ENCODE measurements at places on chromosomes 6 and 20.

- DNase-seq: no peak
Observed at GRCh38 chr20:41047975-41048305, 19.3 kb downstream of the TOP1 start.

DNA sequence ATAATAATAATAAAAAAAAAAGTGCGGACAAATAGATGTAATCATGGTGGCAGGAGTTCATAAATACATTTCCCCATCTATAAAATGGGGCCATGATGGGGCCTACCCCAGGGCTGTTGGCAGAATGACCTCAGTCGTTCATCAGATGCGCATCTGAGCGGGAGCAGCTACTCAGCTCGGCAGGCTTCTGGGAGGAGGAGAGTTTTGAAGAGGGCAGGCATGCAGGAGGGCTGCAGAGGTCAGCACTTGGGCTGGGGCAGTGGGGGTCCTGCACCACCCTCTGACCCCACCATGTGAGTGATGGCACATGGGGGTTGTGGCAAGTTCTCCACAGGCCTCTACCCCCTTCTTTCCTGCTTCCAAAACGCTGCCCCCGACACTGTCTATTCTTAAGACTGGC lies 373.5 kb downstream of the ZFAND3 start:
- no peak for DNase-seq

DNA sequence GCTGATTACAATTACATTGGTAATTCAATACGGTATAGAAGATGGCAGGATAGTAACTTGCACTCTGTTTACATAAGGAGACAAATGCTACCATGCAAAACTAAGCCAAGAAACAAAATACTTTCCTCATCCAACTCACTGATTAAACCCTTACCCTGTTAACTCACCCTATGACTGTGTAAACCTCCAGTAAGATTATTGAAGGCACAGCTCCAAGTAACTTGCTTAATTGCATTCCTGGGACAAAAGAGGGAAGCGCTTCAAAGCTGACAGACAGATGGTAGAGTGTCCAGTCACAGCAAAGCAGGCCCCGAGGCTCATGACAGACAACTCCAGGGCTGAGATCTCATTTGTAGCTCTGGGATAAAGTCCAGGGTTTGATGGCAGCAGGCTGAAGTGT lies 6.9 kb upstream of the KIF16B start:
- no peak for DNase-seq

DNA sequence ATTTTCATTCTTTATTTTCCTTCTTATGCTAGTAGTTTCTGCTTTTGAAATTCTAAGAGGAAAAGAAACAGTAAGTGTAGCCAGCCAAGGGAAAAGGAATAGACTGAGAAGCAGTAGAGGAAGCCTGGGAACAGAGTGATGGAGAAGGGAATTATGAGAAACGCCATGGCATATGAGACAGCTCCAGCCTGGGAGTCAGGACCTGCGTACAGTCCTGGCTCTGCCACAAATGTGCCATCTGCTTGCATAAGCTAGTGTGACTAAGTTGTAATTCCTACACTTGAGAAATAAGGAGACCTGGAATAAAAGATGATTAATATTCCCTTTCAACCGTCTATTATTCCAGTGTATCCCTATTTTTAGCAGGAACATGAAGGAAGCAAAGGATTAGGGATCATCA lies 47.5 kb downstream of the OSTM1 start:
- DNase-seq: no peak

- no peak for DNase-seq
Observed at GRCh38 chr6:98695091-98695801, 139.1 kb upstream of the POU3F2 start.

GRCh38 chr20:58583176-58583575 lies 67.9 kb upstream of the STX16 start:
- DNase-seq: no peak

DNA sequence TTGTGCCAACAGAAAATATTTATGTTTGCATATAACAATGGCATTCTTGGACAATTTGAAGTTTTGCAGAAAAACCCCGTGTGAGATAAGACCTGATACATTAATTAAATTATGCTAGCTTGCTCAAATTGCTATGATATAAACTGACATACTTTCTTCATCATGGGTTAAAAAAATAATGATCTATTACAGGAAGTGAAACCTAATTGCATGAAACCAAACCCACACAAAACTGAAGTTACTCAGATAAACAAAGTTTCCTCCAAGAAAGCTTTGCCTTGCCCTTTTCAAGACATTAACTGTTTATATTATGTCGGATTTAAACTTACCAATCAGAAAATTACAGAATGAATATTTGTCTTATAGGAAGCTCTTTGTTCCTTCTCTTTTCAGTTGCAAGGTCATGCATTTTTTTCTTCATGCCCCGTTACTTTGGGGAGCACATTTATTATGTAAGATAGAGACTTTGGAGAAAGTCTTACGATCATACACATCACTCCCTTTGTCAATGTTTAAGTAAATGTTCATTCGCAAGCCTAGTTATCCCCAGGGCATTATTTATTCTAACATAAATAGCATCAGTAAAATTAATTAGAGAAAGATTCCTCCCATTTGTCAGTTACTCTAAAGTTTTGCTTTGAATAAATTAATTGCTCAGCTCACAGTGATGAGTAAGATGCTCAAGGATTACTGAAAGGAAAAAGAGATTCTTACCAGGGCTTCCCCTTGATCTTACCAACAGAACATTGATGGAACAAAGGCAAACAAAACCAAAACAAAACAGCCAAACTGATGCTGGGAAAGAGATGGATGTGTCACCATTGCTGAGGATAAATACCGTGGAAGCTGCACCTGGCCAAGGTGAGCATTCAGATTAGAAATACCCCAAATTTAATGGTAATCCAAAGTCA lies 14.8 kb upstream of the TMEM244 start:
- no peak for DNase-seq

GRCh38 chr6:155623450-155624178 lies 168.0 kb upstream of the NOX3 start:
- DNase-seq: no peak

- no peak for DNase-seq
Observed at GRCh38 chr6:3540253-3540820, 83.5 kb upstream of the SLC22A23 start.

DNA sequence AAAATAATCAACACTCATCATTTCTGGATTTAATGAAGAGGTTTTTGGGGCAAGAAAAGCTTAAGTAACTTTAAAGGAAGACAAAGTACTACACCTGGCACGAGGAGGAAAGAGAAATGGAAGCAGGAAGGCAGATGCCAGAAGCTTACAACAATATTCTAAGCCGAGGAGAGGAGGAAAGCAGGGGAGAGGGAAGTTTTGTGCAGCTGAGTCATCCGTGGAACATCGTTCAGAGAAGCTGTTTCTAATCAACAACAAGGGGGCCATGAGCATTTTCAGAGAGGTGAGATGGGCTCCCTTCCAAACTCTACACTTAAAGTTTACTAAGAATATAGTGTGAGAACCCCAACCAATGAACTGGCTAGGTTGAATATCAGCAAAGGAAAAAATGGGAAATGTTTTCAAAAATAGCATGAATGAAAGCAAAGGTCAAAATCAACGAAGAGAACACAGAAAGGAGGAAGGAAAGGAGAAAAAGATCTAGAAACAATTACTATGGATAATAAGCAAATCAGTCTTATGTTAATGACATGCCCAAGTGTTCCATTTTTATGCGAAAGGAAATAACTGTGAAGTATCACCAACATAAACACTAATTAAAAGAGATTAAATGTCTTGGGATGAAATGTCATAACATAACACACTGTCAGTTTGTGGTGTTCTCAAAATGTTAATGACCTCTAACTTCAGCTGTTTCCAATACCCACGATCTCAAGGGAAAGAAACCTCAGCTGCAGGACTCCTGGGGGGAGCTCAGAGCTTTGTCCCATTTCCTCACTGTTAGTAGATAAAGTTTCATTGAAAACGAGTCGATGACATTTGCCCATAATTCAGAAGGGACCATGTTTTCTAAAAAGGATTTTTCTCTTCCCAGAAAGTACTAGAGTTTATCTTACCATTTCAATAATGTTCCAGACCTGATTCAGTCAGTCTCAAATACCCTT lies 203.4 kb upstream of the STXBP5 start:
- no peak for DNase-seq

Data from T-cell (primary cell).